DMS79 treated with DMSO at 0.1 percent for 48 hours (cell line): ENCODE measurements at places on chromosomes 12 and 14.

DNA sequence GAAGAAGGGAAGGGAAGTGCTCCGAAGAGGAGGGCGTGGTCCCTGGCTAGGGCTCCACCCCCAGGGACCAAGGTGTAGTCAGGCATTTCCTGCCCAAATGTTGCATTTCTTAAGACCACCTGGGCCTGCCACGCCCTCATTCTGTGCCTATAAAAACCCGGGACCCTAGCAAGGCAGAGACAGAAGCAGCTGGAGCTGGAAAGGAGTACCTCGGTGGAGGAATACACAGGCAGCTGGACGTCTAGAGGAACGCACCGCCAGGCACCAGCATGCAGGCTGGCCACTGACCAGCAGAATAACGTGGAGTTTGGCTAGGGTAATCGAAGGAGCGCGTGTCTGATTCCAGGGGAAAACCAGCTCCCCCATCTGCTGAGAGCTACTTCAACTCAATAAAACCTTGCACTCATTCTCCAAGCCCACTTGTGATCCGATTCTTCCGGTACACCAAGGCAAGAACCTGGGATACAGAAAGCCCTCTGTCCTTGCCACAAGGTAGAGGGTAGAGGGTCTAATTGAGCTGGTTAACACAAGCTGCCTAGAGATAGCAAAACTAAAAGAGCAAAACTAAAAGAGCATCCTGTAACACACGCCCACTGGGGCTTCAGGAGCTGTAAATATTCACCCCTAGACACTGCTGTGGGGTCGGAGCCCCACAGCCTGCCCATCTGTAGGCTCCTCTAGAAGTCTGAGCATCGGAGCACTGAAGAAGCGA is 21.0 kb downstream of the CFL2 start:
- no peak for DNase-seq

- DNase-seq = no peak
Measured at GRCh38 chr14:51314321-51315015, 74.4 kb downstream of the TMX1 start.

- DNase-seq = no peak
Measured at GRCh38 chr12:6215120-6215807, 15.1 kb downstream of the CD9 start.

DNA sequence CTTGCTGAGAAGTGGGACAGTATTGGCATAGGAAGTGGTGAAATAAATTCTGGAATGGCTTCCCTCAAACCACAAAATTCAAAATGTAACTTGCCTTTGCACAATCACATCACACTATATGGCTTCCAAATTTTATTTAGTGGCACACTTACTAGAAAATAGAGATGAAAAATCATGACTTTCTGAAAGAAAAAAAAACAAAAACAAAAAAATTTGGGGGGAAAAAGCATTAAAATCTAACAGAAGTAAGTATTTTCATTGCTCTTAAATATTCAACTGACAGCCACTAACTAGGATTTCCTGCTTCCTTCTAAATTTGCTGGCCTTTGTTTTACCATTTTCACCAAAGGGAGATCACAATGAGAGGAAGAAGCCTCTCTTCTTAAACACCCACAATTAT is 23.0 kb downstream of the ATF7 start:
- DNase-seq = no peak

- no peak for DNase-seq
Measured at GRCh38 chr12:104799458-104799857, 158.6 kb downstream of the SLC41A2 start.

- no peak for DNase-seq
Measured at GRCh38 chr12:82627799-82628198, 58.9 kb upstream of the TMTC2 start.

DNA sequence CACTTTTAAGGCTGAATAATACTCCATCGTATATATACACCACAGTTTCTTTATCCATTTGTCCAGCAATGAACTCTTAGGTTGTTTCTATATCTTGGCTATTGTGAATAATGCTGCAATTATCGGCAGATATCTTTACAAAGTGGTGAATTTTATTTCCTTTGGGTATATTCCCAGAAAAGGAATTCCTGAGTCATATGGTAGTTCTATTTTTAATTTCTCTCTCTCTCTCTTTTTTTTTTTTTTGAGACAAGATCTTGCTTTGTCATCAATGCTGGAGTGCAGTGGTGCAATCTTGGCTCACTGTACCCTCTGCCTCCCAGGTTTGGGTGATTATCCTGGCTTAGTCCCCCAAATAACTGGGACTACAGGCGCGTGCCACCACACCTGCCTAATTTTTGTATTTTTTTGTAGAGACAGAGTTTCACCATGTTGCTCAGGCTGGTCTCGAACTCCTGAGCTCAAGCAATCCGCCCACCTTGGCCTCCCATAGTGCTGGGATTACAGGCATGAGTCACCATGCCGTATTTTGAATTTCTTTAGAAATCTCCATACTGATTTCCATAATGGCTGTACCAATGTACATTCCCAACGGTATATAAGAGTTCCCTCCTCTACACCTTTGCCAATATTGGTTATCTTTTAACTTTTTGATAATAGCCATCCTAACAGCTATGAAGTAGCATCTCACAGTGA is 98.4 kb downstream of the EFCAB11 start:
- no peak for DNase-seq

DNA sequence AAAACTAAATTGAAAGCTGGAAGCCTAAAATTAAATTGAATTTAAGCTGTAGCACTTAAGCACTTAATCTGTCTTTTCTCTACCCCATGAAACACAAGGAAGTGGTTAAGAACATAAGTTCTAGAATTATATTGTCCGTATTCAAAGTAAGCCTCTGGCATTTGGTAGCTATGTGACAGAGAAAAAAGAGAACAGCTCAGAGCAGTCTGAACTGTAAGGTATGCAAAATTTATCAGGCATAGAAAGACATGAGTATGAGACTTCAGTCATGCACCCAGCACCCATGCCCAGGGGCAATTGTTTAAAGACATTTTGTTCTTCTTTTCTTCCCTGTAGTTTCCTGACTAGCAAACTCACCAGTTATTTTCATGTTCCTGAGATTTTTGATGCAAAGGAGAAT is 116.7 kb downstream of the KCNMB4 start:
- DNase-seq = no peak

GRCh38 chr14:22538671-22539228 is 50.3 kb downstream of the DAD1 start:
- DNase-seq = no peak

- DNase-seq = no peak
Measured at GRCh38 chr12:56104815-56105608, 653 bp downstream of the PA2G4 start.

- DNase-seq = no peak
Measured at GRCh38 chr12:31585271-31585670, 5.7 kb downstream of the DENND5B start.

DNA sequence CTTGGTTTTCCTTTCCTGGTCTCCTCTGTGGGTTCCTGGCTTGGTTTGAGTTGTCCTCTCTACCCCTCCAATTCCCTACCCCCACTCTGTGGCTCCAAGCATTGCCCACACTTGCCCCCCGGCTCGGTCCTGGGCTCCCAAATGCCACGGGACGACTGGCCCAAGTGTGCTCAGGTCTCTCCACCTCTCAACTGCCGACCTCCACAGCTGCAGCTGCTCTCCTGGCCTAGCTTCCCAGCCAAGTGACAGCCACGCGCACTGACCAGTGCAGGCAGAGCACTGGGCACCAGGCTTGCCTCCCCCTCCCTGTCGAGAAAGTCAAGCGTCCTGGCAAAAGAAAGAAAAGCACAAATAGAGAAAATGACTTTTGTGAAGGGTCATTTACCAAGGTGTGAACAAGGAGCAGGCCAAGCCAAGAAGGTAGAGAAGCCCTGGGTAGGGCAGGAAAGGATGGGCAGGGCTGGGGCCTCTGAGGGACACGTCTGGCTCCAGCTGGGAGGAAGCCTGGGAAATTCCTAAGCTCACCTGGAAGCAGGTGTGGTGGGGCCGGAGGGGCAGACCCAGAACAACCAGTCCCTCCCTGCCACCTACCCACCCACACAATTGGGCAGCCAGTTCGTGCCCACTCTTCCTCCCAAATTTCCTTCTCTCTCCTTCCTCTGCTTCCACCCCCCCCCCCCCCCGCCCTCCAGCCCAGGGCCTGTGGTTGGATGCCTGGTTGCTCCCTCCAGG is 1.8 kb upstream of the CEP170B start:
- no peak for DNase-seq

GRCh38 chr12:65999564-66000280 is 130.8 kb downstream of the LLPH start:
- no peak for DNase-seq

GRCh38 chr12:109763201-109763841 is 49.7 kb downstream of the FAM222A start:
- DNase-seq = no peak

DNA sequence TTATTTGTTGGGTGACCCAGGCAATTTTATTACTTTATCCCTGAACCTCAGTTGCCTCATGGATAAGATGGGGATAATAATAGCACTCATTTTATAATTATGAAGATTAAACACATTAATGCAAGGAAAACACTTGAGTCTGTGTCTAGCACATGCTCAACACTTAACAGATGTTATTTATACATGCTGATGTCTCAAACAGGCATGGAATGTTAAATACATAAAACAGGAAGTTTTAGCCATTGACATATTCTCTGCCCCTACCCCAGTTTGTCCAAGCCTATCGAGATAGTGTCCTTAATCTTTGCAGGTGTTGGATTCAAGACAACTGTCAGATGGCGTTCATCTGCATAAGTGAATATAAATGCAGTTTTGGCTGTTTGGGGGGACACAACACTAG is 109.8 kb downstream of the SCAF11 start:
- no peak for DNase-seq

- DNase-seq = no peak
Measured at GRCh38 chr14:68492381-68493151, 300.3 kb downstream of the ZFP36L1 start.
